ENCODE measurements at places on chromosomes 6 and 20.

DNA sequence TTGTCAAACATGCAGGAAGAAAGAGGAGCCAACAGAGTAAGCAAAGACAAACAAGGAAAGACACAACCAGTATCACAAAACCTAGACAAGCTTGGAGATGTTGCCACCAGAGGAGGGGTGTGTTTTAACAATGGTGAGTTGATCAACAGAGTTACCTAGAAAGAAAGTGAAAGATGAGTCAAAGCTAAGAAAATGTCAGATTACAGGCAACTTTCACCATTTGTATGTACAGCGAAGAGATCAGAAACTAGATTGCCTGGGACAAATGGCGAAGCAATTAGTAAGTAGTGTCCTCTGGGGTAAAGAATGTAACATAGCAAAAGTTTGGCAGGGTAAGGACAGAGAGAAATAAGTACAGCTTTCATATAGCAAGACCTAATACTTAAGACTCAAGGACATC lies 51.6 kb upstream of the POU3F2 start:
- no peak for DNase-seq

DNA sequence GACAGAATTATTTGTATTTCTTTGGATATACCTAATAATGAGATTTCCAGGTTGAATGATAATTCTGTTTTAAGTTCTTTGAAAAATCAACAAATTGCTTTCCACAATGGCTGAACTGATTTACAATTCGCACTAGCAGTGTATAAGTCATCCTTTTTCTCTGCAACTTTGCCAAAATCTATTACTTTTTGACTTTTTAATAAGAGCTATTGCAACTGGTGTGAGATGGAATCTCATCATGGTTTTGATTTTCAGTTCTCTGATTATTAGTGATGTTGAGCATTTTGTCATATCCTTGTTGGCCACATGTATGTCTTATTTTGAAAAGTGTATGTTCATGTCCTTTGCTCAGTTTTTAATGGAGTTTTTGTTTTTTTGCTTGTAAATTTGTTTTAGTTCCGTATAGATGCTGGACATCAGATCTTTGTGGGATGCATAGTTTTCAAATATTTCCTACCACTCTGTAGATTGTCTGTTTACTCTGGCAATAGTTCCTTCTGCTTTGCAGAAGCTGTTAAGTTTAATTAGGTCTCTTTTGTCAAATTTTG lies 409.8 kb upstream of the CITED2 start:
- DNase-seq, result no peak

GRCh38 chr6:75436869-75437268 lies 56.7 kb downstream of the FILIP1 start:
- no peak for DNase-seq

DNA sequence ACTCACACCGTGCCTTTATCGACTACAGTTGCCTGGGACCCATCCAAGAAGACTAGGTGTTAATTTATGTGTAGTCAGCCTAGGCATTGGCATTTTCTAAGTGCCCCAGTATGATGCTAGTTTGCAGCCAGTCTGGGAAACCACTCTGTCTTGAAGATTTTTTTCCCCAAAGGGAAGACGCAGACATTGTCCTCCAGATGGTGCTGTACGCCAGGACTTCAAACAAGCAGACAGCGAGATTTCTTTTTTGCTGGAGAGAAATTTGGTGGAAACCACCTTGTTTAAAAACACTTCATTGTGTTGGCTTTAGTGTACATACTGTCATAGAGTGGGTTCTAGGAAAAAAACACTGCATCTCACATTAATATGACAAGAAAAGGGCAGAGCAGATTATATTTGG lies 30.0 kb downstream of the ALDH5A1 start:
- DNase-seq, result peak; percentile 37

- DNase-seq, result no peak
Observed at GRCh38 chr6:133631421-133631820, 257.5 kb upstream of the TCF21 start.

DNA sequence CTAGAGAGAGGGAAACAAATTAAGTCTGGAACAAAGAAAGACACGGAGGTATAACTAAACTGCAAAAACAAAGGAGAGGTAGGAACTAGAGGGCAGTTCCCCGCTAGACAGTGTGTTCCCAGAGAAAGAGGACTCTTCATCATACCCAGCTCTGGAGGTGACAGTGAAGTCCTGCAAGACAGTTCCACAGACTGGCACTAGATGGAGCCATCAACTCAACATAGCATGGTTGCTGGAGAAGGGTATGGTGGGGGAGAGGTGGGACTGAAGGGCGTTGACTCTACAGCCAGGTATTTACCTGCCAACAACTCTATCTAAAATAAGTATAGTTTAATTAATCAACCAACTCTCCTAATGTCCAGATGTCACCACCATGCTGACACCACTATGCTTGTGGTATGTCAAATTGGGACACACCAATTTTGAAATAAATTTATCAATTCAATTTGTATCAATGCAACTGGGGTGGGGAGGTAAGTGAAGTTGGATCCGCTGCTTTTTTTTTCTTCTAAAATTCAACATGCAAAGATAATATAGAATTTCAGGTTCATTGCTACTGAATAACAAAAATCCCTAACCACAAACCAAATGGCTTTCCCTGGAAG lies 9.7 kb downstream of the BACH2 start:
- peak; percentile 81 for DNase-seq

DNA sequence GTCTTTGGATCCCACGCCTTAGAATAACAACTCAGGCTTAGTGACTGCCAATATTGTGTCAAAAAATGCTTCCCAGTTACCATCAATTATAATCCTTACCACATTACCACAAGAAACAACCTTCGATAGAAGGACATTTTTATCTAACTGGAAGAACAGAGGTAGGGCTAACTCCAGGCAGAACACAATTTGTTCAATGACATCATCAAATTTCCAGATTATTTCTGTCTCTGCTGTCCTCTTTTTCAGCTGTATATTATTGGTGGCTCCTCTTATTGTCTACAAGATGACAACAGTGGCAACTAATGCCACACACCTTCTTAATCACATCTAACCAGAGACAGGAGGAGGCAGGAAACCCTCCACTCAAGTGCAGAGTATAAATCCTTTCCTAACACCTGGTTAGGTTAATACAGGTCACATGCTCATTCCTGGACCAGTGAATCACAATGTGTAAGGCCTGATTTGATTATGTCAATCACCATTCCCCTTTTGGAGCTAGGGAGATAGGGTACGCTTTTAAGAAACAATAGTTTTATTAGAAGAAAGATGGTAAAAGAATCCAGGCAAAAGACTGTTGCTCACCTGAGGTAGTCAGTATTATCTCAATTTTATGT lies 18.0 kb downstream of the KHDC1L start:
- no peak for DNase-seq

GRCh38 chr6:99522531-99522930 lies 7.3 kb upstream of the USP45 start:
- DNase-seq, result no peak

DNA sequence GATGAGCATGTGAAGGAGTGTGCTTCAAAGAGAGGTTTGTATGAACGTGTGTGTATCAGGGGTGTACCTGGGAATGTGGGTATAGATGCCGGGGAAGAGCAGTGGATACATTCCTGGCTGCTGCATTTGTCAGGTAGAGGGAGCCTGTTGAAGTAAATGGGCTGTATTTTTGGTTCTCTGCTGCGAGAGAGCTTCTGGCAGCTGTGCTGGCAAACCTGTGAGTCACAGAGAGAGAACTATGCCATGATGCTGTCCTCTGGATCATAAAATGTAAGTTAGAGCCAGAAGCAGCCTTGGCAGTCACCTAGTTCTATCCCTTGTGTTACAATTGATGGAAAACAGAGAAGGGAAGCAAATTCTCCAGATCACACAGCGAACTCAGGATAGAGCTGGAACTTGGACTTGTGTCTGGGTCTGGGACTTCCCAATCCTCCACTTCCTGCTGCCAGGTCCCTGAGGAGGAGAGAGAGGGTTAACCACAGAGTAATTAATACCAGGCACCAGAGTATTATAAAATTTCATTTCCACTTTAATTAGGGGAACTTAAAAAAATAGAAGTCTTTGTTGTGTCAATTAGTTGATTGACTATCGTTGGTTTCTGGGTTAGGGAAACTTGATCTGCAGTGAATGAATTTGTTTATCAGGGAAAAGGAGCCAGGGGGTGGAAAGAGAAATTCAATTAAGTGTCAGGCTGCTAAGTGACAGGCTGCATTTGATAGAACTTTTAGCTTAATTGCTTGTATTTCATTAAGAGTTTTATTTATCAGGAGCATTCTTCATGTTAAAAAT lies 41.1 kb upstream of the GTSF1L start:
- no peak for DNase-seq

All from activated CD8-positive, alpha-beta T cell treated with anti-CD3 and anti-CD28 coated beads, Interleukin-2, amount 10 ng/mL, durations not matched to agents 7 days and 5 days (primary cell).